ENCODE measurements at places on chromosomes 11 and 22. TPM values are rescaled to one million over a fixed set of nuclear protein-coding genes. Genes with fewer than 3 reads are reported as not detected.

LRRN4CL gene
- 1.8 TPM for total RNA-seq

DNA sequence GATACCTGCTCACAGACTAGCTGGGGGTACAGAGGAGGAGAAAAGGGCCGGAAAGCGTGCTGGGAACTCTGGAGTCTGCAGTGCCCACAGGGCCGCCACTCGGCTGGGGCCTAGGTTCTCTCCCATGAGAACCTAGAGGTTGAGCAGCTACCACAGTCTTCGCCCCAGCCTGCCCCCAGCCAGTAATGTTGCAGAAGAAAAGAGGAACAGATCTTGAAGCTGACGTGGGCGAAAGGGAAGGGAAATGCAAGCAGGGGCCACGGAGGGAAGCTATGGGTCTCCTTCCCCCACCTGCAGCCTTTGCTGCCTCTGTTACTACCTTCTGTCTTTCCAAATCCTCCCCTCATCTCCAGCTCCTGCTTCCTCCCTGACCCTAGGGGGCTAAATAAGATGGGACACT, 28.8 kb upstream of the P2RY2 start:
- DNase-seq = no peak

DNA sequence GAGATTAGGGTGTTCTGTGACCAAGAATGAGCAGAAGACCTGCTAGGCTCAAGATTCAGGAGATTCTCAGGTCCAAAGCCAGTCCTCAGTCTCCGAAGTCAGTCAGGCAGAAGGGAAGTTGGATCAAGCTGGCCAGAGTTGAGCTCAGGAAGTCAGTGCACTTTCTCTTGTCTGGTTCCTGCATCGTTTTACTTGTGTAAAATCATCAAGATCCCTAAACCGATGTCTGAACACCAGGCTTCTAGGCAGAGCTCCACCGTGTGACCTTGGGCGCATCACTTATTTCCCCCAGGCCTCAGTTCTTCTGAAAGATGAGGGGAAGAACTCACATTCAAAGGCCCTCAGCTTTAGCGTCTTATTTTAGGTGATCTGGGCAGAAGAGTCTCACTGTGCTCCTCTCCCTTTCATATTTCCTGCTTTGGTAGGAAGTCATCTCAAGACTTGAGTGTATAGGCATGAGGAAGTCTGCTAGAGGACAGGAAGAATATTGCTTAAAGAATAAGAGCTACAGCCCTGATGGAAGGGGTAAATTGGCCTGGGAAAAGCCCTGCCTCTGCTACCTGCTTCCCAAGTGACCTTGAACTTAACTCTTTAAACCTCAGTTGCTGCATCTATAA, 20.2 kb downstream of the NF2 start:
- no peak for DNase-seq

DNA sequence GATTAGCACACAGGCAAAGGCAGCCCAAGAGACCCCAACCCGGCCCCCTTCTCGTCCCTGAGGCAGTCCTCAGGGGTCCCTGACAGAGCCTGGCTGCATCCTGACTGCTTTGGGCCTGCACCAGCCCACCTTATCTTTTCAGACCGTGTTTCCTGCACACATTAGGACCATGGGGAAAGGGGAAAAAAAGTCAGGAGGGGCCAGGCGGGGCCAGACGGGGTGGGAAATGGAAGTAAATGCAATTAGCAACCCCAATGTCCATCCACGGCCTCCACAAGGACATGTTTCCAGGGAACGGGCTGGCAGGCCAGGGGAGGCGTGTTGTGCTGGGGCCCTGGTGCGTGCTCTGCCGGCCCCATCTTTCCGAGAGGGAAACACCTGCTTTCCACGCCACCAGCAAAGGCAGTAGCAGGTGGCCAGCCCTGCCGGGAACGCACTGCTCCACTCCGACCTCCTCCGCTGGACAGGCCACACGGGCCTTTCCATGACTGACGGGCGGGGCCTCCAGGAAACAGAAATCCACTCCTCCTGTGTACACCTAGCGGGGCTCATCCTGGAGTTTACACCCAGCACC, 7.4 kb downstream of the EHD1 start:
- no peak for DNase-seq
